ENCODE measurements at places on chromosomes 1 and 21.

GRCh38 chr1:10450836-10451235, 1.0 kb downstream of the CORT start:
- DNase-seq: no peak

DNA sequence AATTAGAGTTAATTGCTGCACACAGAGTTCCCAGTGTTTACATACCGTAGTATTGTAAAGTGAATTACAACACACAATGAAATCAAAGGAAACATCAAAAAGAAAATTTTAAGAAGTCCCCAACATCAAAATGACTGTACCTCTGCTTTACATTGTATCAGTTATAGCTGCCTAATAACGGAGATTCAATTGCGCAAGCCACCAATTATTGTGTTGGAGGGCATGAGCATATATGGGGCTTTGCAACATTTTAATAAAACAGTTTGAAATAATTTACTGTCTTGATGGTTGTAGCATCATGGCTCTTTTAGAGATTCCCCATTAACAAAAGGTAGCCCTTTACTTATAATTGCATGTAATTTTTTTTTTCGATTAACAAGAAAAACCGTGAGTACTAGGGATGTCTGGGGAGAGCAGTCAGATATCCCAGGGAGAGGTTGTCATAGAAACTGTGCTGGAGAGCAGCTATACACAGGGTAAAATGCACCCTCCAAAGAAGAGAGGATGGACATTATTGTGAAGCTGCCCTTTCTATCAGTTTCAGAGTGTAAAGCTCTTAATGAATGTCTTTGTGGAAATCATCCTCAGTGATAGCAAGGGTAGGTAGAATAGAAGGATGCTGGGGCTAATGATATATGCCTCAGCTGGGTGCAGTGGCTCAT, 55.9 kb upstream of the BTG3 start:
- DNase-seq: no peak

GRCh38 chr1:117020526-117021156, 19.1 kb downstream of the CD101 start:
- no peak for DNase-seq

- no peak for DNase-seq
Observed at GRCh38 chr1:55696181-55696754, 481.1 kb upstream of the USP24 start.

GRCh38 chr1:92707292-92707691, 77.6 kb downstream of the EVI5 start:
- DNase-seq: no peak

DNA sequence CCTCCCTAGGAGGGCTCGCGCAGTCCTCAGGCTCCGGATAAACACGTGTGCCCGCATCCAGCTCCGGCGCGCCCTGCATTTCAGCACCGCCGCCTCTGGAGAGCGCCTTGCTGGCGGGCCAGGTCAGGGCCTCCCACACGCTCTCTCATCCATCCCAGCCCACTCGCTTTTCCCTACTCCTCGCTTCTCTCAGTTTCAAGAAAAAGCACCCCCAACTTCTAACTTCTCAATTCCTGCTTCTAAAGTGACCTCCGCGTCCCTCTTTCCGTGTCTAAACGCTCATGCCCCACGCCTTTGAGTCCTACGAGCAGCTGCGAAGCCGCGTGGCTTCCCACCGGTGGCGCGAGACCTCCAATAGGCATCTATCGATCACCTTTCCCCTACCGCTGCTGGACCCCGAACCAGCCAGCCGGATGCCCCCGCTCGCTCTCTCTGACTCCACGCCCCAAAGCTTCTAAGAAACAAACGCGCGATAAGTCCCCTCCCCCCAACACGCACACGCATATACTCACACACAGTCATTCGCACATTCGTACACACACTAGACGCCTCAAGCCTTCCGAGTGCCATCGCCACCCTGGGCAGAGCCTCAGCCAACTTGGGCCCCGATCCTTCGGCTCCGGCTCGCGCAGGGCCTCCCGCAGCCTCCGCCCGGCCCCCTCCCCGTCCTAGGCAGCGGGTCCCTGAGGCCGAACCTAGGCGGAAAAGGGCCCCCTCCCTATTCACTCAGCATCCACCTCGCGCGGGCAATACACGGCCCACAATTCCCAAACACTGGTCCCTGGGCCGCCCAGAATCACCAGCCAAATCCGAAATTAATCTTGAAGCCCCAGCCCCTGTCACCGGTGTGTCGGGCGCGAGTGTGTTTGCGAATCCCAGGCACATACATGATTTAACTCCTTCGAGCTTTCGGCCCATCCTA, 1.1 kb downstream of the NMNAT2 start:
- no peak for DNase-seq

DNA sequence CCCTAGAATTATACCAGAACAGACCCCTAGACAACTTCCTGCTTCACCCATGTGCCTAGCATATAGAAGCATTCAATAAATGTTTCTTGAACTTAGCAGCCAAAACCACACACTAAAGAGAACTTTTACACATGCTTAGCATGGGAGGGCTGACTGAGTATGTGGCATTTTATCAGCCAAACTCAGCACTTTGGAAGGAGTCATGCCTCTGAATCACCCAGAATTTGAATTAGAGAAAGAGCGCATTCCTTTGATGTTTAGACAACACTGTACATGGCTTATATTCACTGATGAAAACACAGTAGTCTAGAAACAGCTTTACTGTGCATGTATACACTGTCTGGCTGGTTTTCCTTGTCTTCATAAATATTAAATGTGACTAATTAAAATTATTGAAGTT, 26.1 kb downstream of the SPAG17 start:
- DNase-seq: no peak

DNA sequence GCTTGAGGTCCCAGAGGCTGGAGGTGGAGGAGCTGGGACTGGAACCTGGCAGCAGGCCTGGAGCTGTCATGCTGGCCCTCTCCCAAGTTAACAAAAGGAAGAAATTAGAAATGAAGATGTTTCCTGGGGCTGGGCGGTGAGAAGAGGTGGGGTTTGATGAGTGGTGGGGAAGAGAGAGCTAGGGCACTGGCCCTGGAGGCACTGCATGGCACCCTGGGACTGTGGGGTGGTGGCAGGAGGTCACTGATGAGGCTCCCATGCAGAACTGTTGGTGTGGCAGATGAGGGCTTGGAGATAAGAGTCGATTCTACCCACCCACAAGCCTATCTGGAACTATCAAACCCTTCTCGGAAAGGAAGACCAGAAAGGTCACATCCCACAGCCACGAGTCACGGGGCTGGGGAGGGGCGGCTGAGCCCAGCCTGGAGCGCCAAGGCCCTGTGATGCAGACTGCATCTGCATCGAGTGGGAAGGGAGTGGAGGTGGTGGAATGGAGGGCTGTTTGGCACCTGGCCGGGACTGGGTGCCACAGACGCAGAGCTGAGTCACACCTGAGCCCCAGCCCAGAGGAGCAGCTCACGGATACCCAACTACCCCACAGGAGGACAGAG, 29.4 kb downstream of the MRPL37 start:
- DNase-seq: no peak

- no peak for DNase-seq
Observed at GRCh38 chr1:119884711-119885110, 11.6 kb downstream of the ADAM30 start.

DNA sequence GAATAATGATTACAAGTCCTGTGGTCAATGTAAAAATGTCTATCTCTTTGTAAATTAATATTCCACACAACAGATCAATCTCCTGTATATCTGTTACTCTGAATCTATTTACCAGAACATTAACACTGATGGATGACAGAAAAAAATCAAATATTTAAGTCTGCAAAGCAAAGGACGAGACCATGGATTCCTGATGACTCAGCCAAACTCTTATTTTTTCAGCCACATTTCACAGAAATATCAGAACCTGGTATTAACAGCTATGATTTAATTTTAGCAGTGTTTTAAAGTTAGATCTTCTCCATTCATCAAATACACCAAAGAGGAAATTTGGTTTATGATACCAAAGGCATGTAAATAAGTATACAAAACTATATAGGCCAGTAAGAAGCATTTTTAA, 46.1 kb downstream of the FAF1 start:
- DNase-seq: no peak

GRCh38 chr1:97094247-97094972, 372.8 kb downstream of the PTBP2 start:
- DNase-seq: no peak

DNA sequence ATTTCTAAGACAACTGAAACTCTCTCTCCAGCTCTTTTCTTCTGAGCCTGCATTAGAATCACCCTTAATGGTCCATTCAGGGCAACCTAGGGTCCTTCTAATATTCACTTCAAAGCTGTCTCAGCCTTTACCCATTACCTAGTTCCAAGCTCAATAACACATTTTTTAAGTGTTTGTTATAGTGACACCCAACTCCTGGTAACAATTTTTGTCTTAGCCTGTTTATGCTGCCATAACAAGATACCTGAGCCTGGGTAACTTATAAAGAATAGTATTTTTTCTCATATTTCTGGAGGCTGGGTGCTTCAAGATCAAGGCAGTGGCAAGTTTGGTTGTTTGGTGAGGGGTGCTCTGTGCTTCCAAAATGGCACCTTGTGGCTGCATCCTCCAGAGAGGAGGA, 531.5 kb upstream of the USP24 start:
- DNase-seq: no peak

- DNase-seq: no peak
Observed at GRCh38 chr1:47986761-47987200, 10.4 kb downstream of the TRABD2B start.

- DNase-seq: no peak
Observed at GRCh38 chr1:179043266-179043665, 17.6 kb downstream of the FAM20B start.

DNA sequence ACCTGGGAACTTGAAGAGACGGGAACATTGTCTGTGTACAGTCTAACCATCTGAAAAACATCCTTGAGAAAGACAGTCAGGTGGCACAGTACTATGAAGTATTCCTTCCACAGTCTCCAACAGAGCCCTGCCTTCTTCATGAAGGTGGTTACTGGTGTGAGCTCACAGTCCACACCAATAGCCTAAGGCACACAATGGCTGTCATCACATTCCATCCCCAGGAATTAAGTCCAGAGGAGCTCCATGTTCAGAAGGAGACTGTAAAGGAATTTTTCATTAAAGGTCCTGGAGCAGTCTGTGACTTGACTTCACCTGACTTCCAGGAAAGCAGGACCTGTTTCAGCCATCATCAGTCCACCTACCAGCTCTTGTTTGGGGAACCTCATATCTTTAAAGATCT, 180.2 kb downstream of the C1orf21 start:
- no peak for DNase-seq

DNA sequence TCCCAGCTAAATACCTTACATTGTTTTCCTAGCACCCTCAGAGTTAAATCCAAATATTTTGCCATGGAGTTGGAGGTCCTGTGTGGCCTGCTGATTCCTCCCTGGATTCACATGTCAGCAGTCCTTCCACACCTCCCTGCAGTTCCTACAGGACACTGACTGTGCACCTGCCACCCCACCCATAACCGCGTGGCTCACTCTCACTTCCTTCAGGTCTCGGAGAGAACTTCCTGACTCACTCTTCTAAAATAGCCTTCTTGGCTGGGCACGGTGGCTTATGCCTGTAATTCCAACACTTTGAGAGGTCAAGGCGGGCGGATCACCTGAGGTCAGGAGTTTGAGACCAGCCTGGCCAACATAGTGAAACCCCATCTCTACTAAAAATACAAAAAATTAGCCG, 8.4 kb upstream of the CAMTA1 start:
- no peak for DNase-seq

DNA sequence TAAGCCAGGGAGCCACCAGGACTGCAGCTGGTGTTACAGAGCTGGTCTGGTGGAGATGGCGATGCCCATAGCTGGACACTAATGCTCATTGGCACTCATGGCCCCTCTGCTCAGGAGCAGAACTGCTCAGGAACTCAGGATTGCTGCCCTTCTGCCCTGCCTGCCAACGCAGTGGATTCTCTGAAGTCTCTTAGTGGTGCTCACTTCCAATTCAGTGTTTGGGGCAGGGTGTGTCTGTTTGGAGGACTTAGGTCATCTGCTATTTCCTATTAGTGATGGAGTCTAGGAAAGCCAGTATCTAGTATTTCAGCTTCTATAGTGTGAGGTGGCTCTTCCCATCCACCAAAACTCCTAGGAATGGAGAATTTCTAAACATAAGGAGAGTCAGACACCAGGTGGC, 29.1 kb downstream of the S100A10 start:
- no peak for DNase-seq

GRCh38 chr1:172900376-172900997, 150.3 kb downstream of the TNFSF18 start:
- no peak for DNase-seq

DNA sequence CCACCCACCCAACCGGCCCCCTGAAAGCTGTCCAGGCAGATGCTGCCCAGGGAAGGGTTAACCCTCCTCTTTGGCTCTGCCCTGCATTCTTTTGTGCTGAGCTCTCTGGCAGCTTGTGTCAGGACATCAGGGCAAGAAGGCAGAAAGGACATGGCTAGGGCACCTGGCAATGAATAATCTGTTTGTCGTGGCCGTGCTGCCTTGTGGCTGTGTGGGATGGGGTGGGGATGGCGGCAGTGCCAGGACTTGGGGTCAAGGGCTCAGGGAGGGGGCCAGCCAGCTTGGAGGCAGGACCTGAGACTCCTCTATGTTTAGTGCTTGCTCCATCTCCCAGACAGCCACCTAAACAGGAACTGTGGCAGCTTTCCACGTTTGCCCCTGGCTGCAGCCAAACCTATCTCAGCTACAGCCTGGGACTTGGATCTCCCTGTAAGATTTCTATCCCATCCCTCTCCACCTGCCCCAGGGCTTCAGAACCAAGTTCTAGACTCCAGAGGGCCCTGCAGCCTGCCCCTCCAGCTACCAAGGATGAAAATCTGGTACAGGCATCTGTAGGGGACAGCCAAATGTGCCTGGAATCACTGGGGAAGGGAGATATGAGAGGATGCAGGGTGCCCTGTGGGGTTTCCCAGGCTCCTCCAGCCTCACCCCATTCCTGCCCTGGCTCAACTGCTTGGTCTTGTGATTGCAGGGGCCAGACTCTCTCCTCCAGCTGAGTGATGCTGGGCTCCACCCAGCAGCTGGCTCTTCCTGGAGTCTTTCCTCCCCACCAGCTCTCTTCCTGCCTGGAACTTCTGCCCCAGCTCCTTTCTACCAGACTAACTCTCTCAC, 9.6 kb upstream of the GPR37L1 start:
- no peak for DNase-seq

GRCh38 chr1:214582289-214582891, 20.6 kb upstream of the CENPF start:
- DNase-seq: no peak

- no peak for DNase-seq
Observed at GRCh38 chr1:179264507-179264906, 29.1 kb upstream of the SOAT1 start.

GRCh38 chr1:19089524-19089923, 120.5 kb downstream of the UBR4 start:
- no peak for DNase-seq

DNA sequence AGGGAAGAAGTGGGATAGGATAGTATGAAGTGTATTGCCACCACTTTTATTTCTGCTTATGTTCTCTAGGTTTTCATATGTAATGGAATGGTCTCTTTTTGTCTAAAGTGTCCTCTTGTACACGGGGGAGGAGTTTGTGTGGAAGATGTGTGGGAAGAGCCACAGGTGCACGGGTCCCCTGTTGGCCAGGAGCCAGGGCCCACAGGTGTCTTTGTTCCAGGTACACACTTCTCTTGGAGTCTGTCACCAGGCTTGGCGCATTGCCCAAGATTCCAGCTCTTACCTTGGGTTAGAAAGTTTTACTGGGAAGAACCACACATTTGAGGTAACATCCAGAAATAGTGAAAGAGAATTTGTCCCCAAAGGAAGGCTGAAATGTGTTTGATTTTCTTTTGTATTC, 10.5 kb downstream of the TENT5C start:
- no peak for DNase-seq
